ENCODE measurements at places on chromosomes 5 and 9.
A peak's percentile ranks its signal among the peaks of the same experiment; 100 is the strongest.

GRCh38 chr9:135049460-135049859, 38.0 kb upstream of the OLFM1 start:
- no peak for DNase-seq

GRCh38 chr9:124771867-124772679, 962 bp upstream of the NR6A1 start:
- peak; percentile 74 for DNase-seq

- DNase-seq = no peak
Measured at GRCh38 chr5:134226441-134227192, 744 bp upstream of the PPP2CA start.

GRCh38 chr5:160458806-160459800, 37.4 kb downstream of the PTTG1 start:
- no peak for DNase-seq

GRCh38 chr5:176784218-176785165, 25.9 kb upstream of the UNC5A start:
- no peak for DNase-seq

DNA sequence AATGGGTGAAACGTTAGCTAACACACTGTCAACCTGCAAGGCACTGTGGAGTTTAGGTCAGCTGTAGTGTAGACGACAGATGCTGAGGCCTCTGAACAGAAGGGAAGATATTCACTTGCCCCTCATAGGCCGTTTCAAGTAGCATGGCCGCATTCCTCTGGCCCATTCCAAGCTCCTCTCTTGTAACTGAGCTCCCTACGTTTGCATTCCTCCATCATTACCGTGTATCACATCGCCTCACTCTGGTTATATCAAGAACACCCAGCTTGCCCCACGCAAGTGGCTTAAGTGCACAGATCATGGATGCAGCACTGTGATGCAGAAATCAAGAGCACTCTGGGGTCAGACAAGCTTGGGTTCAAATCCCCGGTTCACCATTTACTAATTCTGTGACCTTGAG, 43.3 kb downstream of the PRELID2 start:
- DNase-seq = no peak

- peak; percentile 39 for DNase-seq
Measured at GRCh38 chr9:75185585-75186170, 97.4 kb downstream of the OSTF1 start.

- no peak for DNase-seq
Measured at GRCh38 chr5:144478565-144478964, 307.9 kb downstream of the KCTD16 start.

- no peak for DNase-seq
Measured at GRCh38 chr5:61965069-61965468, 340.9 kb upstream of the KIF2A start.

- no peak for DNase-seq
Measured at GRCh38 chr5:74616236-74617146, 24.0 kb downstream of the ENC1 start.

- no peak for DNase-seq
Measured at GRCh38 chr5:143245929-143246561, 157.4 kb downstream of the NR3C1 start.

GRCh38 chr5:133456933-133457402, 155.4 kb downstream of the FSTL4 start:
- DNase-seq = no peak

GRCh38 chr5:95996904-95997723, 35.5 kb upstream of the ELL2 start:
- no peak for DNase-seq

DNA sequence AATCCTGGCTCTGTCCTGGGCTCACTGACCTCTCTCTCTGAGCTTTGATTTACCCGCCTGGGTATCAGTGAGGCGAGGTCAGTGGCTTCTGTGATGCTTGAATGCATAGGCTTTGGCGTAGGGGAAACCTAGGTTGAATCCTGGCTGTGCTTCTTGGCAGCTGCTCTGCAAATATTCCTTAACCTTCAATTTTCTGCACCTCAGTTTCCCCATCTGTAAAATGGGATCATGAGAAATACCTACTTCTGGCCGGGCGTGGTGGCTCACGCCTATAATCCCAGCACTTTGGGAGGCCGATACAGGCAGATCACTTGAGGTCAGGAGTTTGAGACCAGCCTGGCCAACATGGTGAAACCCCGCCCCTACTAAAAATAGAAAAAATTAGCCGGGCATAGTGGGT, 7.2 kb downstream of the FGF18 start:
- no peak for DNase-seq

DNA sequence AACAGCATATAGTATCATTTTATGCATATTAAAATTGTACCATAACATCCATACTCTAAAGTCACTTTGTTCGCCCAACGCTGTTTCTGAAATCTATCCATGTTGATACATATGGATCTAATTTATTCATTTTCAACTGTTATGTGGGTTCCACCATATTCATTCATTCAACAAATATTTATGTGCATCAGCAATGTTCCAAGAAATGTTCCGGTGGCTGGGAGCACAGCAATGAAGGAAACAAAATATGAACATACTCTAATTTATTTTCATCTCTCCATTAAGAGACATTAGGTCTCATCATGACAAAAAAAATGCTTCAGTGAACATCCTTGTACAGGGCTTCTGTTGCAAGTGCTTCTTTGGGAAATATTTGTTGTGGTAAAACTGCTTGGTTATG, 75.4 kb downstream of the MARCHF3 start:
- no peak for DNase-seq

- DNase-seq = no peak
Measured at GRCh38 chr5:77900691-77901090, 124.6 kb upstream of the TBCA start.

DNA sequence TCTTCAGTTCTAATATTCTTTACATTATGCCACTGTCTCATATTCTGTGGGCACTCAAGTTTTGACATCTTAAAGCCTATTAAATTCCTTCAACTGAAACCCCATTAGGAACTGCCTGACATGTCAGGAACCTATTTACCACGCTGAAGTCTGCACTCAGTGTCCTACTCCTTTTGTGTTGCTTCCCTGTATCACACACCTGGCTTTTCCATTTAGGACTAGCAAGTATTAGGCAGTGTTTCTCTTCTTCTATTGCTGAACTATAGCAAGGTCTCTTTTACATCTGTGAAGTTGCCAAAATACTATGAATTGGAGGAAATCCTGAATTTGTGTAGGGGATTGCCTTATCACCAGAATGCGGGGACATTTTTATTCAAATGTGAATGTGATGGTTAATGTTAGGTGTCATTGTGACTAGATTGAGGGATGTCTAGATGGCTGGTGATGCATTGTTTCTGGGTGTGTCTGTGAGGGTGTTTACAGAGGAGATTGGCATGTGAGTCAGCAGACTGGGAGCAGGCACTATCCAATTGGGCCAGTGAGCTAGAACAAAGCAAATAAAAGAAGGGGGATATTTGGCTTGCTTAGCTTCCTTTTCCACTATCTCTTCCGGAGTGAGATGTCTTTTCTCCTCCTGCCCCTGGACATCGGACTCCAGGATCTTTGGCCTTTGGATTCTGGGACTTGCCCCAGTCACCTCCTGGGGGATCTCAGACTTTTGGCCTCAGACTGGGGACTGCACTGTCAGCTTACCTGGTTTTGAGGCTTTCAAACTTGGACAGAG, 21.2 kb upstream of the VCAN start:
- no peak for DNase-seq

GRCh38 chr5:173796721-173797495, 91.2 kb upstream of the CPEB4 start:
- DNase-seq = no peak

DNA sequence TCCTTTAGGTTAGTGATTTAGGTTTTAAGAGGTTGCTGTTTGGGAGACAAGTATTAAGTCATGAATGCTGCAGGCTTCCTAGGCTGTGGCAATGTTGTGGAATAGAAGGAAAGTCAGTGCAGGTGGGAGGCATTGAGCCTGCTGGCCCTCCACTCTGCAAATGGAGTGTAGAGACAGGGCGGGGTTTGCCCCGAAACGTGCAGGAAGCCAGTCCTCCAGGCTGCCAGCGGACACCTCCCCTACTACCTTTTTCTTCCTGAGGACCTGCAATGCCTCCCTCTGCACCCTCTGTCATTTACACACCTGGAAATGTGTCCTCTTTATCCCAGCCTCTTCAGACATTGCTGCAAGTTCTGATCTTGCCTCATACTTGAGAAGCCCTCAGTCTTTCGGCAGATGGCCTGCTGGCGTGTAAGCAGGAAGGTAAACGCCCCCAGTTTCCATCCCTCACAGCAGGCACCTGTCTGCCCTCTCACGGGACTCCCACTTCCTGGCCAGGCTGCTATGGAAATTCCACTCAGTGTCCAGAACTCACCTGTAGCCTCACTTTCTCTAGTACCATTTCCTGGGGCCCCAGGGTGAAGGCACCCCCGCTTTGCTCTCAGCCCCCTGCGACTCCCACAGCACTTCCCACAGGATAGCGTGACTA, 81.6 kb upstream of the BOD1 start:
- no peak for DNase-seq

GRCh38 chr5:17269201-17269600, 51.8 kb downstream of the BASP1 start:
- no peak for DNase-seq

GRCh38 chr9:124267271-124267807, 9.6 kb downstream of the NEK6 start:
- no peak for DNase-seq

- no peak for DNase-seq
Measured at GRCh38 chr9:122058709-122059108, 34.4 kb downstream of the TTLL11 start.

DNA sequence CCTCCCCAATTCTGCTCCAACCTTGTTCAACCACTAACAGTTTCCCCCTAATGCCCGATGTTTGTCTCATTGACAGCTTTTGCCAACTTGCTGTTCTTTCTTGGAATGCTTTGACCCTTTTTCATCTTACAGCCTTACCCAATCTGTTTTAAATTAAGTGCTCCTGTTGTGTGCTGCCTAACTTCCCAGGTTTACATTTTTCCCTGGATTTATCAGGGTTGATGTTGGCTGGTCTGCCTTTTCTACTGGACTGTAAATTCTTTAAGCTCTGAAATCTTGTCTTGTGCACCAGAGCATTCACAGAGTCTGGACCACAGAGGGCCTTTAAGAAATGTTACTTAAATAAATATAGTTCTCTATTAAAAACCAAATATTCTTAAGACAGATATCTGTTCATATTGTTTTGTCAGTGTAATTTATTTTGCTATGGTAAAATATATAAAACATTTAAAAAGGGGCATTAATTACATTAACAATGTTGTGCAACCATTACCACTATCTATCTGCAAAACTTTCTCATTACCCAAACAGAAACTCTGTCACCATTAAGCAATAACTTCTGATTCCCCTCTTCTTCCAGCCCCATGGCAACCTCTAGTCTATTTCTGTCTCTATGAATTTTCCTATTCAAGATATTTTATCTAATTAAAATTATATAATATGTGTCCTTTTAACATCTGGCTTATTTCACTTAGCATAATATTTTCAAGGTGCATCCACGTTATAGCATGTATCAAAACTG, 73.0 kb downstream of the OSTF1 start:
- DNase-seq = no peak

- no peak for DNase-seq
Measured at GRCh38 chr9:264231-264630, 49.6 kb downstream of the DOCK8 start.

DNA sequence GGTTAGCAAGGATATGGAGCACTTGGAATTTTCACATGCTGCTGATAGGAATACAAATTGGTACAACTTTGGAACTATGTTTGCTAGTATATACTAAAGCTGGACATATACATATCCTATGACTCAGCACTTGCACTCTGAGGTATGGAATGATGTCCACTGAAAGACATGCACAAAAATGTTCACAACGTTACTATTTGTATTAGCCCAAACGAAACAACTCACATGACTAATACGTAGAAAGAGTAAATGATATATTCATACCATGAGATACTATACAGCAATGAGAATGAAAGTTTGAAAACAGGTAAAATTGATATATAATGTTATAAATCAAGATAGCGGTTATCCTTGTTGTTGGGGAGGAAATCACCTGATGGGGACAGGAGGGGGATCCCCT, 45.5 kb upstream of the CDC42SE2 start:
- no peak for DNase-seq

DNA sequence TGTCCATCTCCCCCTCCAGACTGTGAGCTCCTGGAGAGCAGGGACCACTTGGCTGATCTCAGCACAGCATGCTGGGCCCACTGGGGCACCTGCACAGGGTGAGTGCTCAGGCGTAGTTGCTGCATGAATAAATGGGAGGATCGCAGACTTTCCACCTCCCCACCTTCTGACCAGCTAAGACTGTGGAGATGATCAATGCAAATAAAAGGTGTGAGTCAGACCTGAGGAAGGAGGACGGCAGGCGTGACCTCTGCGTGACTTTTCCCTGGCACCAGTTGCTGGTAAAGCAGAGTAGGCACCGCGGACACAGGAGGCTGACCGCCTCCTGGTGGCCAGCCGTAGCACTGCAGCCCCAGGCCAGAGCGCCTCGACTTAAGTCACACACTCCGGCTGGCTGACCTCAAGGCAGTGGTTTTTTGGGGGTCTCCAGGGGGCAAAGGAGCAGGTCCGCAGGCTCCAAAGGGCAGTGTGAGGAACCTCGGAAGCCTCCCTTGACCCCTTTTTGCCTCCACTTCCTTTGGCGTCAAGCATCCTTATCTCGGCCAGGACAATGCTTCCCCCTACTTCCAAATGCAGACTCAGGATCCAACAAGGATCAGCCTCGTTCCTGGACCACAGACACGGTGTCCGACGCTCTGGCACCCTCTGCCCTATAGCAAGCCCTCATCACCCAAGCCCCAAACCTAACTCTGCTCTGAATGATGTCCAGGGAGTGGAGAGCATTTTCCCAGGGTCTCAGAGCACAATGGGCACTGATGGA, 12.7 kb upstream of the TDRD7 start:
- peak; percentile 79 for DNase-seq

GRCh38 chr5:3032513-3032912, 281.0 kb upstream of the IRX2 start:
- DNase-seq = no peak

- DNase-seq = no peak
Measured at GRCh38 chr5:31247381-31247780, 53.9 kb downstream of the CDH6 start.

GRCh38 chr5:172648013-172648381, 6.9 kb downstream of the NEURL1B start:
- no peak for DNase-seq

- no peak for DNase-seq
Measured at GRCh38 chr5:65837139-65837538, 89.2 kb upstream of the ERBIN start.

- DNase-seq = no peak
Measured at GRCh38 chr5:57482671-57483106, at the start of gene ACTBL2. ACTBL2 (minus strand) TSS chr5:57482811; CDS start chr5:57482707, 104 bp downstream.

GRCh38 chr5:159135896-159136531, 36.3 kb upstream of the EBF1 start:
- no peak for DNase-seq

DNA sequence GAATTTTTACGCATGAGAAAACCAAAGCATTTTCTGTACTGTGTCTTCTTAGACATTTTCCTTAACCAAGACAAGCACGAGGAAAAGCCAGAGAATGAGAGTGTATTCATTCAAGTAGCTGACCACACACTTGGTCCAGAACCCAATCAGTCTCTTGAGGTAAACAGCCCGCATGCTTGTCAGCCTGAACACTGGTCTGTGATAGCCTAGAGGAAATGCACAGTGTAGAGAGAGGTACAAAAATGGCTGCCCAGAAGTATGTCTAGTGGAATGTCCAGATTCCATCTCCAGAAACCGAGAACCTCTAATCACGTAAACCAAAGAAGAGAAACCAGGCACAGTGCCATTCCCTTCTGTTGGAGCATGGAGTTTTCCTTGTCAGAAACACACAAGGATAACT, 80.0 kb upstream of the SNX2 start:
- DNase-seq = no peak
